ENCODE measurements at places on chromosomes 7 and 10.

GRCh38 chr7:91427051-91427450 lies 162.8 kb downstream of the FZD1 start:
- DNase-seq: no peak

DNA sequence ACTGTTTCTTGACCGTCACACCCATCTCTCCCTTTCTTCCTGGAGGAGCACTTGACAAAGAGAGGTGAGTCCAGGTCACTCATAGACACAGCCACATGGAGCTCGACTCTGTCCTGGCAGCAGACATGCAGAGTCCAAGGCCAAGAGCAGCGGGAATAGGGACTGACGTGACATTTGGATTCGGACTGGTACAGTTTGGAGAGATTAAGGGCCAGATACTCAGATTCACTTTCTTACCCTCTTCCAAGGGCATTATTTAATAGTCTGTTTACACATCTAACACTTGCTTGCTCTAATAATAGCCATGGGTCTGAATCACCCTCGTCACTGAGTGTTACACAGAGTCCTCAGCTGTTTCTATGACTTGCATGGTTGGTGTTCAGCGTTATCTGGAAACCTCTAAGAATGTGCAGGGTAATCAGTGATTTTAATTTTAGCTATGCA lies 39.2 kb upstream of the OTUD1 start:
- DNase-seq: no peak

DNA sequence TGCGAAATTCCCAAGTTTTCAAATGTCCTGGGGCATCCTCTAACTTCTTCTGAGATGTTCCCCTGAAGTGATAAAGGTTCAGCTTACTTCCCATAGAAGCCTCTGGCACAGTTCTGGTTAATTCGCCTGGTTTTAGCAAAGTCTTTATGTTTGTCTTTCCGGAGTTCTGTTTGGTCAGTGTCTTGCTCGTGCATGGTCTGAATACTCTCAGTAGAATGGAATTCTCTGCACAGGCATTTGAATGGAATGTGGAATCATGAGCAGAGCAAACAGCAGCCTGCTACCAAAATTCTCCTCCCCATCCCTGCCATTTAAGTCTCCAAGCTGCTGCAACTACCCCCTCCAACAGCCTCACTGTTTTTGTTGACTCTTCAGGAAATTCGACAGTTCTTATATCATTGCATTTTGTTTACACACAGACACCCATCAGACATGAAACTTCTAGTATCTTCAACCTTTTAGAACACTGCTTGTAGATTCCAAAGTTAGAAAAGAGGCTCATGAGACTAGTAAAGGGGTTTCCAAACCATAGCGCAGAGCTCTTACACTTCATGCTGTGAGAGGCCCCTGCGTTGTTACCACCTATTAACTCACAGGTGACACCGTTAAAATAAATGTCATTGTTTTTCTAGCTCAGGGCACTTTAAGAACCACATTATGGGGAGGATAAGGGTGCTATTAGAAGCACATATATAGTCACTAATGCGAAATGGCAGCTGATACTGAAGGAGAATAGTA lies 129.7 kb downstream of the PLCE1 start:
- no peak for DNase-seq

- DNase-seq: no peak
Observed at GRCh38 chr10:71201849-71202248, 10.5 kb upstream of the UNC5B start.

- DNase-seq: peak; percentile 8
Observed at GRCh38 chr10:12605580-12606405, 256.4 kb downstream of the CAMK1D start.

DNA sequence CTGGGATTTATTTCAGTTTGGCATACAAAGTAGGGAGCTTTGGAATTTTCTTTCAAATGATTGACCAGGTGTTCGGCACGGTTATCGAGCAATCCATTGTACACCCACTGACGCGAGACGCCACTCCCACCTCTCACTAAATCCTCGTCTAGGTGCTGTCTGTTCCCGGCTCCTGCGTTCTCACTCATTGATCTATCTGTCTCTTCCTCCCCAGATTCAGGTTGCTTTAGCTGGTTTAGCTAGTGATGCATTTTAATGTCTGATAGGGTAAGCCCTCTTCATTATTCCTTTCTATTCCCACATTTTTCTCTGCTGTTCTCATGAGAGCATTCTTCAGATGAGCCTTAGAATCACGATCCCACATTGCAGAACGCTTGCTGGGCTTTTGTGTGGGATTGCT lies 91.7 kb downstream of the ELFN1 start:
- no peak for DNase-seq

DNA sequence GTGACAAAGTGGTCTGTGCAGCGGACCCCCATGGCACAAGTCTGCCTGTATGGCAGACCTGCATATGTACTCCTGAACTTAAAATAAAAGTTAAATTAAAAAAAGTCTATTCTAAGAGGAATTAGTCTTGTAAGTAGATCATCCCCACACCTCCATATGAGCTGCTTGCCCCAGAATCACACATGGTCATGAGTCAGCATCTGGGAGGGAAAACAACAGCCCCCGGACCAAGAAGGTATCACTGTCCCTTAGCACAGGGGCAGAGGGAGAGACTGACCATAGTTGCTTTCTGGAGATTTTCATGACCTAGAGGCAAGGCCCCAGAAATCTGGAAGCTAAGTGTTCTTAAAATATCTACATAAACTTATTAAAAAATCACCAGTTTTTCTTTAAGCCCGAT lies 86.6 kb upstream of the PDK4 start:
- no peak for DNase-seq

DNA sequence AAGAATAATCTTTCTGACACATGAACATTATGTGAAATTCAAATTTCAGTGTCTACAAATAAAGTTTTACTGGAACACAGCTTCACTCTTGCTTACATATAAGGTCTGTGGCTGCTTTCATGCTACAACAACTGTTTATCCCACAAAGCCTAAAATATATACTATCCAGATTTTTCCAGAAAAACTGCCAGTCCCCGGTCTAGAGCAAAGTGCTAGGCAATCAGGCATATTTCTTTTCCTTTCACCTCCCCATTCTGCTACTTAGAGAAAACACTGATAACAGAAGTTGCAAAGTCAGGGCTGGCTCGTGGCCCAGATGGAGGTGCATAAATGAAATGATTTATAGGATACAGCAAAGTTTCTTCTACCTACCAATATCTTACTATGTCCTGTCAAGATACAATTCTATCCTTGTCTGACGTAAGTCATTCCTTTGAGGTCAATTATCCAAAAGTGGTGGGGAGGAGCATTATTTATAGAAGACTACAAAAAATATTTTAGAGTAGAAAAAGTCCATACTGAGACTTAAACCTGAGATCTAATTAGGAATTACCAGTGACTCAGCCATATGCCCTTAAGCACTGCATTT lies 384.1 kb downstream of the NXPH1 start:
- no peak for DNase-seq

GRCh38 chr7:81926154-81926553 lies 156.3 kb upstream of the HGF start:
- DNase-seq: no peak

DNA sequence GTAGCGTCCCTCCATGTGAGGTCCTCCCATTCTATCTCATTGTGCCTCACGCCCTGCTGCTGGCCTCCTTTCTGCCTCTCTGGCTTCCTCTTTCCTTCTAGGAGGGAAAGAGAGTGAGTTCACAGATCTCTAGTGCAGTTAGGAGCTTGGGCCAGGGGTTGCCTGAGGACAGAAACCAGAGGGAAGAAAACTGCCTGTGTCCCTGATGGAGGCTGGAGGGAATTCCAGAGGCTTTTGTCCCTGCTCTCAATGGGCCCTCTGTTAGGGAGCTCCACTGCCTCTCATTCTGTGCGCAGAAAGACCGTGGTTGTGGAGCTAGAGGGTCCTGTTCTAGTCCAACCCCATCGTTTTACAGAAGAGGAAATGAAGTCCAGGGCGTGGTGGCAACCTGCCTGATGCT lies 4.6 kb downstream of the MARVELD1 start:
- no peak for DNase-seq

DNA sequence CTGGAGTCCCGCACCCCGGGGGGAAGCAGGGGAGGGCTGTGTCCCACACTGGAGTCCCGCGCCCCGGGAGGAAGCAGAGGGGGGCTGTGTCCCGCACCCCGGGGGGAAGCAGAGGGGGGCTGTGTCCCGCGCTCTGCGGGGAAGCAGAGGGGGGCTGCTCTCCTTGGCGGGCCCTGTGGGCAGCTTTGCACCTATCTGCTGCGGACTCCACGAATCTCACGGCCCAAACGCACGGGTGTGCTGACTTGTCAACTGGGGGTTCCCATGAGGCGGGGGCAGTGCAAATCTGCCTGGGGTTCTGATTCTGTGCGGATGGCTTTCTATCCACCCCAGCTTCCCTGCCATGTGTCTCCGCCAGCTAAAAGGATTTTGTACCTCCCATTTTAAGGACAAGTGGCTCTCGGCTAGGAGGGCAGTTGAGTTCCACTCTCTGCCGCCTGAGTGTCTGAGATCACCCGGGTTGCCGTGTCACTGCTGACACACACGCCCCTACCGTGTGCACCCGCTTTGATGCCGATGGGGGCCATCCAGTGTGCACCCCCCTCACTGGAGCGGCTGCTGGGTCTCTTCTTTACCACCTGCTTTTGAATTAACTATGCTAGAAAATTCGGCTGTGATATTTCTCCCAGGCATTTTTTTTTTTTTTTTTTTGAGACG lies 20.5 kb downstream of the GPER1 start:
- DNase-seq: no peak

DNA sequence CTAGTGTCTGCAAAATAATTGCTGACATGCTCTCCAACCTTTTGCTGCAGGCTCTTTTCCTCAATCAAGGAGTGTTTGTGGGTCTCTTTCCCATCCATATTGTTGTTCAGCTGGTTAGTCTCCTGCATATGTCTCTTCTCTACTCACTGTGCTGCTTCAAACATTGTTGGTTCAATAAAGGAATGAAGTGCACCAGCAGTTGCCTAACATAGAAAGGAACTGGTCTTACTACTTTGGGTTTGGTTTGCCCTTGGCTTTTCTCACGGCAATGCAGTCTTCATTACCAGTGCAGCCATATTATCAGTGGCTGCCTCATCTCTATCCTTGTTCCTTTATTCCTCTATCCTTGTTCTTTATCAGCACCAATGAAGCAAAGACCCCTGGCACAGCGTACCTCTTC lies 169.7 kb upstream of the TPK1 start:
- DNase-seq: no peak

DNA sequence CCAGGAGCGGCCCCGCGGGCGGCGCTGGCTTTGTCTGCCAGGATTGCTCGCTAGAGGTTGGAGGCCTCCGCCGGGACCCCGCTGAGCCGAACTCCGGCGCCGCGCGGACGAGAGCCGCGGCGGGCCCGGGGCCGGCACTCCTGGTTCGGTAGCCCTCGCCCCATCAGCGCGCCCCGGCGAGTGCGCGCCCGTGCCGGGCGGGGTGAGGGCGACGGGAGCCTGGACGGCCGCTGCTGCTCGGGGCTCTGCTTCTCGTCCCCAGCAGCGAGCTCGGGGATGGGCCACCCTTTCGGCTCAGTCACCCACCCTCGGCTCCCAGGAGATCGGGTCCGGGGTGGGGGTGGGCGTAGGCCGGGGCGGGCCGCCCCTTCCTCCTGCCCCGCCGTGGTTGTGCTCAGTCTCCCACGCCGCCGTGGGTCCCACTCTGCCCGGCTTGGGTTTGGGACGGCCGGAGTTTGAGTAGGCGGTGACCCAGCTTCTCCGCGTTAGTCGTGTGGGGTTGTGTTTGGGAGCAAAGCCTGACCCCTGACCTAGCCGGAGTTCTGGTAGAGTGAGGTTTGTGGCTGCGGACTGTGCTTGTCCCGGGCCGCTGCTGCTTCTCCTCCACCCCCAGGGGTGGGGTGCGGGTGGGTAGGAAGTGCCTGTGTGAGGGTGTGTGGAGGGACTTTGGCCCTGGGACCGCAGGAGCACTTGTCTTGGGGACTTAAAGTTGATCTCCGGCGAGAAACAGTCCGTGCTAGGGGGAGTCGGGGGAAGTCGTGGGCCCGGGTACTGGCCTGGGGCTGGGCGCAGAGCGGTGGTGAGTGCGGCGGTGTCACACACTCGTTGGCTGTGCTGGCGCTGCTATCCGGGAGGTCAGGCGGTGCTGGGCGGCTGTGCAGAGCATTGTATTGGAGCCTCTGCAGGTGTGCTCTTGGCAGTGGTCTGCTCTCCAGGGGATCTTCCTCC lies 677 bp downstream of the TSPAN14 start:
- no peak for DNase-seq

DNA sequence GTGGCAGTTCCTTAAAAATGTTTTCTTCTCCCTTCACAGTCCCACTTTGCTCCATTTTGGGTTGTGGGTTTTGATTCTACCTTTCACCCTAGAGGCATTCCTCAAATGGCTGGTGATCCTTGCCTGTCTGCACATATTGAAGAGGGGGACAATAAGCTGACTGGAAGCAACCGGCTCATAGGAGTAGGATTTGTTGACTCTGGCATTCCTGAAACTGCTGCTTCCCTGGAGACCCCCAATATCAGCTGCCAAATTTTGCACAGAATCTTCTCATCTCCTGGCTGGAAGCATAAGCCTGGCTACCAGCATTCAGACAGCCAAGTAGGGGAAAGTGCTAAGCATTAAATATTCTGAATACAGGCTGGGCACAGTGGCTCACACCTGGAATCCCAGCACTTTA lies 53.7 kb downstream of the KIF5B start:
- no peak for DNase-seq

DNA sequence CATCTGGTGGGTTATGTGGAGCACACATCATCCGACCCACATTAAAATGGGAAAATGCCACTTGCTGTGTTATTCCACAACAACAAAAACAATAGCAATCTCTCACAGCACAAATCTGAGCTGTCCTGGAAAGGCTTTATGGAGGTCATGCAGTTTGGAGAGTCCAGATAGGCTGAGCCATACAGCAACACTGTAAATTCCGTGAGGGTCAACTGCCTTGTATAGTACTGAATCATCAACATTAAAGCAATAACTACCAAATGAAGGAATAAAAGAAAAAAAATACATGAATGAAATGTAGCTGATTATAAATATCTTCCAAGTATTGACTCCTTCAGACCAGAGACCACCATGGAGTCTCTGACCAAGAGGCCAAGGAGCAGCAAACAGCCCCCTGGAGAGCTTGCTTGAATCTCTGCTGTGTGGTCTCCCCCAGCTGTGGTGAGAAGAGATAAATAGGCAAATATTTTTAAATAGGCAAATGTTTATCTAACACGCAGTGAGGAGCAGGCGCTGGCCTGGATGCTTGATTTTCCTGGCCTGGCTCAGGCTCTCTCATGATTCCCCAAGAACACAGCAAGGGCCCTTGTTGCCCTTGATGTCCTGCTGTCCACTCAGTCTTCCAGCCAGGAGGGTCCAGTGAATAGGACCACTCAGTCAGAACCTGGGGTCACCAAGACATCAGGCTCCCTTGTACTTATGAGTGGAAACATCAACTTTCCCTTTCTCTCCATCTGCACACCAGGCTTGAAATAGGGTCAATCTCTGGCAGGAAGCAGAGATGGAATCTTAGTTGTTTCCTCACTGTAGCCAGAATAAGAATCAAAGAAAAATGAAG lies 1021.3 kb downstream of the XPNPEP1 start:
- DNase-seq: no peak

DNA sequence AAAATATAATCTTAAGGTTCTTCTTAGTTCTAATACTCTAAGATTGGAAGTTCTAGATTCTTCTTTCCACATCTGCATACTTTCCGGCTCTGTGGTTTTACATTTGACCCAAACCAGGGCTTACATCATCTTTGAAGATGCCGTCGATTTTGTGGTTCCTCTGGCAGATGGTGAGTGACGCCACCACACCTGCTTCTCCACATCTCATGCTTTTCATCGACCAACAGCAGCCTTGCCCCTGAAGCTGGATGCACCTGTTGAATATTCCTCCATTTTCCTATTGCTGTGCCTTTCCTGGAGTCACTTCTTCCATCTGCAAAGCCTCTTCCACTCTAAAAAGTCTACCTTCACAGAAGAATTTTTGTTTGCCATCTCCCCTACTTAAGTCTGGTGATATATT lies 121.3 kb downstream of the PRKCQ start:
- DNase-seq: no peak

- DNase-seq: peak; percentile 66
Observed at GRCh38 chr10:62038609-62039190, 137.2 kb downstream of the ARID5B start.
